ENCODE measurements at places on chromosomes 4 and X.

DNA sequence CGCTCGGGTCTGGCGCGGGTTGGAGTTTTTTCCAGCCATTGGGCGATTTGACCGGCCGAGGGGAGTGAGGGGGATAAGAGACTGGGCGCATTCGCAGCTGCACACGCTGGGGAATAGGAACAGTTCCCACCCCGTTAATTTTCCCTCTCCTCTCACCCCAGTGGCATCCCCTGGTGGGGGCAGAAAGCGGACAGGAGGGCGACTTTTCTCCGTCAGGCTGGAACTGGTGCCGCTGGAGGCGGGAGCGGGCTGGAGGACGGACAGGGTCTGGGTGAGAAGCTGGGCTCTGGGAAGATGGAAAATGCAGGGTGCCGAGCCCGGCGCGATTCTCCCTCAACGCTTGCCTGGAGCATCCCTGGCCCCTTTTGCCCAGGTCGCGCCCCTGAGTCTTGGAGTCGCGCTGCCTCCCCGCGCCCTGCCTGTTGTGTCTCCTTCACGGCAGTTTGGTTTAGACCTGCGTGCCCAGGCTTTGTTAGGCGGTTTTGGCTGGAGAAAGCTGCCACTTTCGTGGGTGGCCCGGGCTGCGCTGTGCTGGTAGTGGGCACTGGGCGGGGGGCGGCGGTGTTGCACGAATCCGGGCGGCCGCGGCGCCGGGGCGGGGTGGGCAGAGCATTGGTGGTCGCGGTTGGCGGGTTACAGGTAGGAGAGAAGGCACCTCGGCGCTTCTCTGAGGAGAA, 2.0 kb downstream of the ADGRL3 start:
- peak; percentile 14 for DNase-seq

DNA sequence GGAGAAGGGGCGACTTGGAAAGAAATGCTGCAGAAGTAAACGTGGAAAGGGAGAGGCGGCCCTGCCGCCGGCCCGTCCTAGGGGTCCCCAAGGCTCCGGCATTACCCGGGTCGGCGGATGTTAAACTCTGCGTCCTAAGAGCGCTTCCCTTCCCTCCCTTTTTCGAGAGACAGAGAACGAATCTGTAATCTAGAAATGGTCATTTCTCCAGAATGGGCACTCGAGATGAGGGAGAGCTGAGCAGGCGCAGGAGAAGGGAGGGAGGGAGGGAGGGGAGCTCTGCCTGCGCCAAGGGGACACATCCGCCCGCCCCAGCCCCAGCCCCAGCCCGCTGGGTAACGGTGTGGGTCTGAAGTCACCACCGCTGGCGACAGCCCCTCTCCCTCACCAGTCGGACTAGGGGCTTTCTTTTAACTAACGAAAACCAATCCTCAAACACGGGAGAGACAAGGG, 1.7 kb downstream of the HCFC1 start:
- peak; percentile 10 for DNase-seq

DNA sequence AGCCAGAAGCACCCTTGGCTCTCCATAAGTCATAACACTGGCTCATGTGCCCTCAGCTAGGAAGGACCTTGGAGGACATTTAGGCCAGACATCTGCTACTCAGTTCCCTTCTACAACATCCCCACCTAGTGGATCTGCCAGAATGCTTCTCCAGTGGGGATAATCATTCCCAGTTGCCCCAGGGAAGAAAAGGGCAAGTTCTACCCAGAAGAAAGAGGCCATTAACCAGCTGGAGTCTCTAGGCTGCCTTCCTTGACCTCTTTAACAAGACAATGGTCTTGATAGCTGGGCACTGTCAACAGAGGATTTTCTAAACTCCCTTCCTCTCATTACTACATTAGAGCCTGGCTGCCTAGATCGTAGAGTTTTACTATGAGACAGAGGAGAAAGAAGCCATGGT, 42.0 kb downstream of the LGI2 start:
- peak; percentile 65 for DNase-seq

GRCh38 chrX:53044995-53045394, 3.6 kb upstream of the GPR173 start:
- no peak for DNase-seq
